RKO (cell line): ENCODE measurements at places on chromosomes 1 and 21.

GRCh38 chr1:99704356-99704816 lies 58.5 kb downstream of the PALMD start:
- no peak for DNase-seq

GRCh38 chr21:17688912-17689874 lies 76.5 kb upstream of the BTG3 start:
- DNase-seq: no peak

DNA sequence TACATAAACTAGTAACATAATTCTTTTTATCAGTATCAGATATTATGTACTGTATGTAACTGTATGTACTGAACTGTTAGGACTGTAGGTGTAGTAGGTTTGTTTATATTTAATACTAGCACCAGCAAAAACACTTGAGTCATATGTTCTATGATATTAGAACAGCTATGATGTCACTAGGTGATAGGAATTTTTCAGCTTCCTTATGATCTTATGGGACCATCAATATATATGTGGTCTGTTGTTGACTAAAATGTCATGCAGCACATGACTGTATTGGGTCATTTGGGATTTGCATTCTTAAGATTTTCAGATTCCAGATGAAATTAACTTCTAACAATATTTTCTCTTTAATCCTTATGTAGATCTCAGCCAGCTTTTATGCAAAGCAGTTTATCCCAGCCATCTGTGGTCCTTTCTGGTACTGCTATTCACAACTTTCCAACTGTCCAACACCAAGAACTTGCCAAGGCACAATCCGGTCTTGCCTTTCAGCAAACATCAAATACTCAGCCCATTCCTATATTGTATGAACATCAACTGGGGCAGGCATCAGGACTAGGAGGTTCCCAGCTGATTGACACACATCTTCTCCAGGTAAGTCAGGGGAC lies 38.3 kb upstream of the MYOCOS start:
- DNase-seq: no peak

DNA sequence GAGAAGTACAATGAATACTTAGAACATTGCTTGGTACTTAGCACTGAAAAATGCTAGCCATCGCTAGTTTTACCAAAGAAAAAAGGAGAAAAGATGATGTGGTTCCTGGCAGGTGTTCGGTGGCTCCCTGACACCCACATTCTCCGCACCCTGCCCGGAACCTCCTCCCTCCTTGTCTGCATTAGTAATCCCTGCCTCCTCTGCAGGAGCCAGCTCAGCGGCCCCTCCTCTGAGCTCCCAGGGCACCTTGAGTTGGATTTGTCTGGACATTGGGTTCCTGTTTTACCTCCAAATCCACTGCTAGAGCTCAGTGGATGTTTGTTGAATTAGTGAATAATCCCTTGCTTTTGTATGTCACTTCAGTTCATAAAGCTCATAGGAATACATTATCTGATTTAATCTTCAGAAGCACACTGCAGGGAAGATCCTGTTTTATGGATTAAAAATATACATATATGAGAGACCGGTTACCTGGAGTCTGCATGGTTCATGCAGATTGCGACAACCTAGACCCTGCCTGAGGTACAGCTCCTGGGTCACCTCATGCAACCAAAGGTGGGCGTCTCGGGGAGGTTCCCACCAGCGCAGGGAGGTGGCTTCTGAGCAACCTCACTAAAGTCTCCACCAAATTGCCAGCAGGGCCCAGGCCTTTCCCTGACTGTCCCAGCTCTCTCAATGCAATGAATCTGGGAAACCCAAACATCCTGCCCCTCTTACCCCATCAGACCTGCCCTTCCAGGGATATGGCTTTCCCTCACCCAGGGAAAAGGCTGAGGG lies 24.2 kb downstream of the PCAT6 start:
- no peak for DNase-seq

GRCh38 chr1:195251900-195252299 lies 1356.3 kb downstream of the KCNT2 start:
- DNase-seq: no peak

DNA sequence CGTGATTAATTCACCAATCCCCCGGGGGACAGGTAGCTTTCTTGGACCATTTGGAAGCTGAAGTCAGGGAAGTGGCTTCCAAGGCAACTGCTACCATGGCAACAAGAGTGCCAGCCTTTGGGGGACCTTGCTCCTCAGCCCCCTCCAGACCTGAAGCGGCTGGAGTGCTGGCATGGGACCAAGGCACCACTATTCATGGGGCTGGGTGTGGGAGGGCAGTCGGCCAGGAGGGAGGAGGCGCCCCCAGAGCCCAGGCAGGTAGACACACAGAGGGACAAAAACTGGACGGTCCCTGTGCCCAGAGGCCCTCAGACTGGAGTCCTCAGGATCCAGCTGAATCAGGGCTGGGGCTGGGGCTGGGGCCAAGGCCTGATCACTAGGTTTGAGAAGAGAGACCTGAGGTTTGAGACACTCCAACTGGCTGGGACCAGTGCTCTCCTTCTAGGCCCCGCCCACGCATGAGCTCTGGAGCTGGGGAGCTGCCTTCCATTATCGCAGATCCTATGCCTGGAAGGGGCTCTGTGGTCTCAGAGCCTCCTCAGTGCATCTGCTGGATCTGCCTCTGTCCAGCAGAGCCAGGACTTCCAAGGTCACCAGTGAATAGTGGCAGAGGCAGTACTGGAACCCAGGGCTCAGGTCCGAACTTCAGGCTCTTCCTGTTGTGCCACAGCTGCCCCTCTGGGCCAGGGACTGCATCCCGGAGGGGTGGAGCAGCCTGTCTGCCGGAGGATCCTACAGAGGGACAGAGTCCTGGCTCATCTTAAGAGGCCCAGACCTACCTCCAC lies 3.3 kb upstream of the KNCN start:
- no peak for DNase-seq

DNA sequence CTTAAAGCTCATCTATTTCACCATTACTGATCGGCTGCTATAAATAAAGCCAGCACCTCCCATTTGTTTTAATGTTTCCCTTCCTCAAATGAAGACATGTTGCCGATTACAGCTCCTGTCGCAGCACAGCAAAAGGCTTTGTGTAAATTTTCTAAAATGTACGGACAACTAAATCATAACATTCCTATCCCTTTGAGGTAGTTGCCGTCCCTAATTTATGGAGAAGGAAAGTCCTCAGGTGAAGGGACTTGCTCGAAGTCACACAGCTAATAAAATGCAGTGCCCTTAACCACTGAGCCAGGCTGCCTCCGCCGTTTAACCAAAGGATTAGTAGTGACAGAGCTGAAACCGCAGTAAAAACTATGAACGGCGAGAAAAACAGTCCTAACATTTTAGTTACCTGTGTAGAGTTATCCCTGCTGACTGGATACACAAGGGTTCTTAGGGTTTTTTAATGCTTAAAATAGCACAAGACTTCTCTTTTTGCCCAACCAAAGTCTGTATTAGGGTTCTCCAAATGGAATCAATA lies 871 bp downstream of the PINK1 start:
- no peak for DNase-seq

DNA sequence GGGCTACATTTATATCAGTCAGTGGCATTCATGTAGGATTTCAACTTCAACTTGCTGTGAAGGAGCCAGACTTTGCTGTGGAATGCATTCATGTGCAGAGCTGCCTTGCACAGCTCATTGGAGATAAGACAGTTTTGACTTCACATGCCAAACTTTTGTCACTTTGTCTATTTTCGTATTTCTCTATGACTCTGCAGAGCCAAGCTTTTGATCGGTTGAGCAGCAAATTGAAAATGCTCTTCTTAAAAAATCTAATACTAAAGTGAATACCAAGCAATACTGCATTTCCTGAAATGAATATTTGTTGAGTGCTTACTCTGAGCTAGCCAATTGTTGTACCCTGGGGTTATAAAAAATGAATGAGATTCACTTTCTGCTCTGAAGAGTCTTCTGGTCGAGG lies 388.7 kb downstream of the ST6GALNAC3 start:
- DNase-seq: no peak

DNA sequence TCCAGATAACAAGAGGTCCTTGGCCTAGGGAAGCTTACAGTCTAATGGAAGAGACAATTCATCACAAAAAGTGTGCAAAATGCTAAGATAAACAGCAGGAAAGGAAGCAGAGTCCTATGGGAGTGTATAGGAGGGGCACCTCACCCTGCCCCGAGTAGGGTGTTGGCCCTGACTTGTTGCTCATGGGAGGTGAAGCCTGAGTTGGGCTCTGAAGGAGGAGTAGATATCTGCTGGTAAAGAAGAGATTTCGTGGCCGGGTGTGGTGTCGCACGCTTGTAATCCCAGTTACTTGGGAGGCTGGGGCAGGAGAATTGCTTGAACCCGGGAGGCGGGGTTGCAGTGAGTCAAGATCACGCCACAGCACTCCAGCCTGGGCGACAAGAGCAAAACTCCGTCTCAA lies 18.6 kb upstream of the GPR37L1 start:
- no peak for DNase-seq

- no peak for DNase-seq
These were observed 33.0 kb upstream of the CR2 start for GRCh38 chr1:207421078-207421477.

DNA sequence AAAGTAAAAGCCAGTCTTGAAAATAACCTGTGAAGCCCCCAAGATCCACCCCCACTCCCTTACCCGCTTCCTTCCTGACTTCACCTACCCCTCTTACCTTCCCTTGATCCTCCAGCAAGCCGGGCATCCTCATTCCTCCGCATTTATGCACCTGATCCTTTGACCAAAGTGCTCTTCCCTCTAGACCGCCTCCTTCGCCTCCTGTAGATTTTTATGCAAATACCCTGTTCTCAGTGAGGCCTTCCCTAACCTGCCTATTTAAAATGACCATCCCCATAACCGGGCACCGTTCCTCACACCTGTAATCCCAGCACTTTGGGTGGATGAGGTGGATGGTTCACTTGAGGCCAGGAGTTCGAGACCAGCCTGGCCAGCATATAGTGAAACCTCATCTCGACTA lies 1.1 kb upstream of the NENF start:
- no peak for DNase-seq

GRCh38 chr1:209866201-209866600 lies 38.4 kb downstream of the UTP25 start:
- DNase-seq: no peak

- no peak for DNase-seq
These were observed 96.4 kb downstream of the MIS18A start for GRCh38 chr21:32182449-32182848.

DNA sequence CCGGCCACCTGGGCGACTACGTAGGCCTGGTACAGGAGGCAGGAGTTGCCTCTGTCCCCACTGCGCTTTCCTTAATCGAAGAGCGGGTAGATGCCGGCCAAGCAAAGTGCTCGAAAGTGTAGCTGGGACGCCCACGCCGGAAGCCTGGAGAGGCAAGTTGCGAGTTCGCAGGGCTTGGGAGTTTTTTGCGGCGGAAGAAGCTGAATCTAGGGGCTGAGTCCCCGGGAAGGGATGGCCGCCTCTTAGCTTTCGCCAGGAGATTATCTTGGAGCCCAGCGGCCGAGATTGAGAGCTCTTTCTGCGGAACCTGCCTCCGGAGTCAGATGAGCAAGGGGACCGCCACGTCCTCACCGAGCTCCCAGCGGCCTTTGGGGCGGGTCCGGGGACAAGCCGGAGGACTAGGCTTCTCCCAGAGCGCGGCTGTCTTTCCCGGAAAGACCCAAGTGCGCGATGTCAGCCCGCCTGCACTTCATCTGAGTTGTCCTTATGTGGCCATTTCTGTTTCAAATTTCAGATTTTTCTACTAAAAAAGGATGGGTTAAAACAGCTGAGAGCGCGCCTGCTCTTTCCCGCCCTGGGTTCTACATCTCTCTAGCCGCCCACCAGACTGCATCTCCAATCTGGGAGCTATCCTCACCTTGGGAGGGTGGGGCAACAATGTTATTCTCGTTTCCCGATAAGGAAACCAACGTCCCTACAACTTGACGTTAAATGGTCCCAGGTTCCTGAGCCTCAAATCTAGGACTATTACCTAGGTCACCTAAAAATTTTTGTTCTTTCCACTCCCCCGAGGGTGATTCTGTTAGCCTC lies 12.4 kb upstream of the TBX15 start:
- no peak for DNase-seq

- DNase-seq: no peak
These were observed 155.4 kb upstream of the DUSP10 start for GRCh38 chr1:221897321-221897721.

DNA sequence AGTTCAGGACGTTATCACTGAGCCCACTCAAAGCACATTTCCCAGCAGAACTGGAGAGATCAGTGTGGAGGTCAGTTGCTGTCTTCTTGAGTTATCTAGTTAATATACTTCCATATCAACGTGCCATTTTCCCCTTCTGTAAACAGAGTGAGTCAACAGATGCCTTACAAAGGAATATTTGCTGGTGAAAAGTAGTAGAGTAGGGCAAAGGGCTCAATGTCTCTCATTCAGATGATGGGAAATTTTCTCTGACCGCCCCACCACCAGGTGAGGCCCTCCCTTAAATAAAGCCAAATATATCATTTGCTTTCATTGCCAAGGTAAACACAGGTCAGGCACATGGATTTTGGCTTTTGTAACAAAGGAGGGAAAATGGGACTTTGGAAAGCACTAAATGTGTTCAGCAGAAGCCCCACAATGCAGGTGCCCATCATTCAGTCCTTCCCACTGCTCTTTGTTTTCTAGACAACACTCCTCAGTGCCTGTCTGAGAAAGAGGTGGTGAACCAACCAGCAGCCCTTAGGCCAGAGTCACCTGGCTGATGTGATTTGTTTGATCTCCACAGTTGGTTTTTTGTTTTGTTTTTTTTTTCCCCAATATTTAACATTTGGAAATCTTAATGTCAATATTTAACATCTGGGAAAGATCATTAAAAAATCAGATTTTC lies 40.5 kb upstream of the SAMD13 start:
- DNase-seq: no peak

- no peak for DNase-seq
These were observed 3.4 kb downstream of the CLCA1 start for GRCh38 chr1:86472152-86472551.

- no peak for DNase-seq
These were observed 33.6 kb downstream of the NUP133 start for GRCh38 chr1:229474509-229474908.
